ENCODE measurements at places on chromosomes 3 and 15. TPM values are rescaled to one million over a fixed set of nuclear protein-coding genes. Genes with fewer than 3 reads are reported as not detected.
A peak's percentile ranks its signal among the peaks of the same experiment; 100 is the strongest.

Gene IL12A
- total RNA-seq: 0.34 TPM

Gene TGM4
- total RNA-seq: not detected

Gene RFTN1
- 97.6 TPM for total RNA-seq

Gene AMT
- total RNA-seq: 2.7 TPM

Gene GPR149
- total RNA-seq: not detected

Gene DTWD1
- total RNA-seq: 21.1 TPM

Gene SLC28A1
- not detected for total RNA-seq

DNA sequence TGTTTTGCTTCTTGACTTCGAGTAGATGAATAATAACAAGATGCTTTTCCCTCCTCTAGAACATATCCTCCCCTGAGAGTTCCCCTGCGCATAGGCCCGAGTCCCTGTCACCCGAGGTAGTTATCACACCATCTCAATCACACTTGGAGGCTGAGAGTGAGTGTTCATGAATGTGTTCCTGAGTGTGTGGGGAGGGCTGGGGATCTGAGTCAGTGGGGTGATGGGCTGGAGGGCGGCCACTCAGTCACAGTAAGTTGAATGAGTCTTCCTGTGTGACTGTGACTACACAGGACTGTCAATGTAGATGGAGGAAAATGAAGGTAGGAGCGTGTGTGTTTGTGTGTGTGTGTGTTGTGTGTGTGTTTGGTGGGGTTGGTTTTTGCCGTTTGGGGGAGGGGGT is 71.0 kb downstream of the SETD5 start:
- H3K36me3 ChIP-seq: peaks cover 59% of the 10 kb centered on the region
- H3K4me1 ChIP-seq: peaks cover 27% of the 10 kb centered on the region
- DNase-seq: no peak
- H3K27me3 ChIP-seq: no peaks in the 10 kb centered on the region
- H3K27ac ChIP-seq: peak overlapping the region; percentile 84

DNA sequence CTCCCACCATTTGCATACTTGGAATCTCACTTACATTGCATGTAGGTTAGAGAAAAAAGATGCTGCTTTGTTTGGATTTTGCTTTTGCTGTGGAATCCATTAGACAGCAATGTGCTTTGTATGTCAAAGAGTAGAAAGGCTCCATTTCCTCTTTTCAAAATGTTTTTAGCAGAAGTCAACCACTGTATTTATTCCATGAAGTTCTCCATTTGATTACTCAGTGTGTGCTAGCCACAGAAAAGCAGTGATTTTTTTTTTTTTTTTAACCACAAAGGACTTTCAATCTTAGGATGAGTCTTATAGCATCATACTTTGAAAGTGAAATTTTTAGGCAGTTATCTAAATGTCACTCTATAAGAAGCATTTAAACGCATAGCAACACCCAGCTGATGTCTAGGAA is 285.0 kb upstream of the ADAMTS9 start:
- H3K4me3 ChIP-seq: no peak overlapping the region
- H3K36me3 ChIP-seq: no peaks in the 10 kb centered on the region
- DNase-seq: no peak

GRCh38 chr3:87398168-87398801 is 121.9 kb upstream of the POU1F1 start:
- no peak overlapping the region for H3K27ac ChIP-seq
- no peaks in the 10 kb centered on the region for H3K36me3 ChIP-seq
- H3K4me1 ChIP-seq: no peaks in the 10 kb centered on the region
- no peak for DNase-seq

- no peaks in the 10 kb centered on the region for H3K27me3 ChIP-seq
- H3K36me3 ChIP-seq: peaks cover 24% of the 10 kb centered on the region
- peaks cover 21% of the 10 kb centered on the region for H3K4me1 ChIP-seq
- H3K4me3 ChIP-seq: peak overlapping the region; percentile 72
- peak; percentile 36 for DNase-seq
Observed at GRCh38 chr3:11784971-11785377, 61.7 kb downstream of the TAMM41 start.

DNA sequence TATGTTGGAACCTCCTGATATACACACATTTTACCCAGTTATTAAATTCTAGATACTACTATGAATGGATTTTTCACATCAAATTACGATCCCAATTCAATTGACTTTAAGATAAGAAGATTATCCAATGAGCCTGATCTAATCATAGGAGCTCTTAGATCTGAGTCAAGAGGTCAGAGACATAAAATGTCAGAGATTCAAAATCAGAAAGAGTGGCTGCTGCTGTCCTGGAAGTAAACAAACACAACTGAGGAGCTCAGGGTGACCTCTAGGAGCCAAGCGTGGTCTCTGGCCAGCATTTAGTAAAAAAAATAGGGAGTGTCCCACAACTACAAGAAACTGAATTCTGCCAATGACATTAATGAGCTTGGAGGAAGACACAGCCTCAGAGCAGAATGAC is 557.1 kb upstream of the CBLB start:
- no peak for DNase-seq
- no peak overlapping the region for H3K4me3 ChIP-seq
- peaks cover 62% of the 10 kb centered on the region for H3K4me1 ChIP-seq
- H3K36me3 ChIP-seq: peaks cover 26% of the 10 kb centered on the region

DNA sequence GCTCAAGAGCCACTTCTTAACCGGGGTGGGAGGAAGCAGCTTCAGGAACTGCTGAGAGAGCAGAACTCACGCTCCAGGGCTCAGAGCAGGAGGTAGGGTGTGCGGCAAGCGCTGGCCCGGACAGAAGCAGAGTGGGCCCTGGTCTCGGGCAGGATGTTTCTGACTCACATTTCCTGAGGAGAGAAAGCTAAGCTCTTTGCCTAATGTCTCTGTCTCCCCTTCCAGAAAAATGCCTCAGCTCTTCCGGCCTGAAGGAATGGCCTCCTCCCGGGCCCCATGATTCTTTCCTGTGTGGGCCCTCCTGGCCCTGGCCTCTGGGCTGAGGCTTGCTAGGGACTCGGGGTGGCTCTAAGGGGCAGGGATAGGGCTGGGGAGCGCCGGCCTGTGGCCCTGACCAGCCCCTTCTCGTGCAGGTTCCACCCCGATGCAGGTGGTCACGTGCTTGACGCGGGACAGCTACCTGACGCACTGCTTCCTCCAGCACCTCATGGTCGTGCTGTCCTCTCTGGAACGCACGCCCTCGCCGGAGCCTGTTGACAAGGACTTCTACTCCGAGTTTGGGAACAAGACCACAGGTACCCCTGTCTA is 4.1 kb upstream of the STAB1 start:
- no peak overlapping the region for H3K4me3 ChIP-seq
- DNase-seq: no peak
- H3K4me1 ChIP-seq: no peaks in the 10 kb centered on the region
- H3K27me3 ChIP-seq: no peaks in the 10 kb centered on the region

DNA sequence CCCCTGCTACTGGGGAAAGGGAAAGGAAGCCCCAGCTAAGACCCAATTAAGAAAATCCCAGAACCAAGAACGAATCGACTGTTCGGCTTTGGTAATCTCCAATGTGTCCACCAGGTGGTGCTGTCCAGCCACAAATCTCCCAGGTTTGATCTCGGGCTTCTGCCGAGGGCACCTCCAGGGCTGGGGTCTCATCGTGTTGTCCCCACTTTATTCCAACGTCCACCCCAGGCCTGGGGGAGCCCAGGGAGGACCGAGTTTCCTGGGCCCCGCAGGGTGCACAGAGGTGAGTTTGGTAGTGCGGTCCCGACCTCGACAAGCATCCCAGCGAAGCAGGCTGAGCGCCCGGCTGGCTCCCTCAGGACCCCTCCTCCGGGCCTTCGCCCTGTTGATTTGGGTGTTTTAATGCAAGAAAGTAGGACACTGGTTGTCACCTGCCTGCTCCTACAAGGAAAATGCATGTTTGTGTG is 185.1 kb downstream of the GOLGA6L6 start:
- H3K36me3 ChIP-seq: no peaks in the 10 kb centered on the region
- no peak overlapping the region for H3K4me3 ChIP-seq
- H3K27ac ChIP-seq: no peak overlapping the region

DNA sequence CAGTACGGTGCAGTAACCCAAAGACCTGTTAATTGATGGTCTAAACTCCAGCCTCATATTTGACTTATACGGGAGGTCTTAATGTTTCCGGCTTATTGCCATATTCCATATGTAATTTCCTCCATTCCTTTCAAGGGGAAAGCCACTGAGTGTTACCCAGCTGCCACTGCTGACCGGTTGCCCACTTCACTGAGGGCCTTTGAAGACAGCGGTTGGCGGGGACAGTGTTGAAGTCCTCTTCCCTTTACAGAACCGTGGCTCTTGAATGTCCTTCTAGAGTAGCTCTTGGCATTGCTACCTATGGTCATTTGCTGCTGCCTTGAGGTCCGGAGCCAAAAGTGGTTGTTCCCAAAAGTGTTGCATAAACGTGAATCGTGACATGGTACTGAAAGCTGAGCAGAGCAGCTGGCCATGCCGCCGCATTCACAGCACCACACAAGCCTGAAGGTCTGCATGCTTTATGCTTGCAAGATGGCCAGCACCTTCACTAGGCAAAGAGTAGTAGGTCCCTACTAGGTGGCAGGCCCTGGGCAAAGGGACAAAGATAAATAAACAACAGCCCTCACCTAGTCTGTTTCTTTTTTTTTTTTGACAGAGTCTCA is 51.7 kb upstream of the CTDSPL start:
- H3K36me3 ChIP-seq: no peaks in the 10 kb centered on the region
- no peak overlapping the region for H3K4me3 ChIP-seq
- H3K4me1 ChIP-seq: no peaks in the 10 kb centered on the region
- no peak overlapping the region for H3K27ac ChIP-seq
- H3K27me3 ChIP-seq: peaks cover 5% of the 10 kb centered on the region

GRCh38 chr15:67042551-67043142 is 22.8 kb upstream of the SMAD3 start:
- peaks cover 15% of the 10 kb centered on the region for H3K4me1 ChIP-seq
- H3K27me3 ChIP-seq: no peaks in the 10 kb centered on the region
- no peaks in the 10 kb centered on the region for H3K36me3 ChIP-seq
- DNase-seq: no peak

GRCh38 chr3:16385151-16385550 is 120.1 kb downstream of the OXNAD1 start:
- no peak overlapping the region for H3K4me3 ChIP-seq
- H3K36me3 ChIP-seq: peaks cover 59% of the 10 kb centered on the region
- H3K27me3 ChIP-seq: no peaks in the 10 kb centered on the region
- H3K4me1 ChIP-seq: peaks cover 77% of the 10 kb centered on the region

DNA sequence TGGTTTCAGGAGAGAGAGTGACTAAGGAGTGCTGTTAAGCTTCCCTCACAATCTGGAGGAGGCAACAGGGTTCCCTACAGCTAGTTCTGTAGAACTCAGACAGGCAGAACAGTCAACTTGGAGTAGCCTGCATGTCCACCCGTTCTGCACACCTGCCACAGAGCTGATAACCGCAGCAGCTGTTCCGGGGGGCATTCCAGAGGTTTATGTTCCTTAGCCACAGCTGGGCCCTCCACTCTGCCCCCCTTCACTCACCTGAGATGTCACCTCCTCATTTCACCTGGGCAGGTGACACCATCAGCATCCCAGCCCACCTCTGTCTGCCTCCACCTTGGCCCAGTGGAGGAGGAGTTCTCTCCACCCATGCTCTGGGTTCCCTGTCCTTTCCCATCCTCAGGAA is 22.6 kb downstream of the XYLB start:
- no peak overlapping the region for H3K4me3 ChIP-seq
- H3K36me3 ChIP-seq: peaks cover 38% of the 10 kb centered on the region
- no peak overlapping the region for H3K27ac ChIP-seq
- H3K27me3 ChIP-seq: peaks cover 11% of the 10 kb centered on the region
- peaks cover 26% of the 10 kb centered on the region for H3K4me1 ChIP-seq
- no peak for DNase-seq

DNA sequence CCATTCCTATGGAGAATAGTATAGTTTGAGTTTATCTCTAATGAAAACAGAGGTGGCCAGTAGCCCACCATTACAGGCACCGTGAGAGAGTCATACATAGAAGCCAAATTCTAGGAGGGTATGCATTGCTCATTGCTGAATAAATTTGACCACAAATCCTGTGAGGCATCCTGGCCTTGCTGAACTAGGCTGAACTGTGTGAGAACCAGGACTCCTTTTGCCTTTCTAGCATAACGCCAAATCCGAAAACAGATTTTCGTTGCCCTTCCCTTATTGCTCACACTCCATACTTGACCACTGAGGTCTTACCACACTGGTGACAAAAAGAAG is 50.4 kb downstream of the SLC2A2 start:
- H3K27ac ChIP-seq: no peak overlapping the region
- DNase-seq: no peak
- no peak overlapping the region for H3K4me3 ChIP-seq
- no peaks in the 10 kb centered on the region for H3K36me3 ChIP-seq

GRCh38 chr15:77964193-77964592 is 113.3 kb downstream of the TBC1D2B start:
- H3K27me3 ChIP-seq: peaks cover 46% of the 10 kb centered on the region
- H3K4me3 ChIP-seq: no peak overlapping the region
- no peaks in the 10 kb centered on the region for H3K36me3 ChIP-seq
- no peak overlapping the region for H3K27ac ChIP-seq
- peaks cover 8% of the 10 kb centered on the region for H3K4me1 ChIP-seq

GRCh38 chr3:140089403-140090072 is 154.6 kb downstream of the CLSTN2 start:
- H3K27me3 ChIP-seq: no peaks in the 10 kb centered on the region
- no peak overlapping the region for H3K4me3 ChIP-seq
- no peak overlapping the region for H3K27ac ChIP-seq

DNA sequence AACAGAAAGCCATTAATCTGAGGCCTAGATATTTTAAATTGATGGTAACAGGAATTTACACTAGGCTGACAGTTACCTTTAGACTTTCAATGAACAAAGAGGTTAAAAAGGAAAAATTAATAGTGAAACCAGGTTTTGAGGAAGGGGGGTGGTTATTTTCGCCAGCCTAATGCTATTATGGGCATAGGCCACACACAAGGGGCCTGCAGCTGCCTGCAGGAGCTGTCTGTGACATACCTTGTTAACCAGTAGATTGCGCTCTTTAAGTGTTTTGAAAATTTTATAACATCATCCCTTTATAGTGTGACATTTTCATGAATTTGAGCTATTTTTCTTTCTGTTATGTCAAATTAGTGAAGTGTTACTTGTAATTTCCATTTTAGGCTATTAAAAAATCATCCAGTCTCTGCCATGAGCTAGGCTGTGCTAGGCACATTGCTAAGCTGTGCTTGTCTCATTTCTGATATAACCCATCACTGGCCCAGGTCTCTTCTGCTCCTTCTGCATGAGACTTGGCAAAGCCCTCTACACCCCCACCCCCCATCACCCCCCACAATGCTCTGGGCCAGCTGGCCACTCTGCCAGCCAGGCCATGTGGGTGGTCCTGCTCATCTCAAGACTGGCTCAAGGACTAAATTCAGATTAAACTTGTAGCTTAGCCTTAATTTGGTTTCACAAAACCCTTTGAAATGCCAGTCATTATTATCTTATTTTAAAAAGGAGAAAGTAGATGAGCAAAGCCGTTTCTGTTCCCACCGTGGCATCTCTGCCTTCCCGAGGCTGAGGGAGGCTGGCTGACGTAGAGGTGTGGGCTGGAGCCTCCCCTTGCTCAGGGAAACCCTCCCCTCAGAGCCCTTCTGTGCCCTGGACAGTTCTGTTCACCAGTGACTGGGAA is 48.4 kb upstream of the SEC22A start:
- peaks cover 39% of the 10 kb centered on the region for H3K36me3 ChIP-seq
- H3K27me3 ChIP-seq: no peaks in the 10 kb centered on the region
- H3K27ac ChIP-seq: no peak overlapping the region
- H3K4me3 ChIP-seq: no peak overlapping the region
- H3K4me1 ChIP-seq: no peaks in the 10 kb centered on the region

GRCh38 chr3:42262525-42262924 is 3.5 kb downstream of the CCK start:
- H3K4me1 ChIP-seq: no peaks in the 10 kb centered on the region
- no peaks in the 10 kb centered on the region for H3K36me3 ChIP-seq
- H3K27ac ChIP-seq: no peak overlapping the region
- H3K4me3 ChIP-seq: no peak overlapping the region
- no peak for DNase-seq

GRCh38 chr15:81292523-81293001 is 31.4 kb downstream of the STARD5 start:
- peak; percentile 53 for DNase-seq
- peaks cover 67% of the 10 kb centered on the region for H3K4me1 ChIP-seq
- H3K27ac ChIP-seq: peak overlapping the region; percentile 85
- H3K27me3 ChIP-seq: no peaks in the 10 kb centered on the region
- H3K4me3 ChIP-seq: peak overlapping the region; percentile 97

Data from activated T-helper 1 cell treated with anti-CD3 and anti-CD28 coated beads, Interleukin-12 subunit alpha, Interleukin-12 subunit beta, Interleukin-2, Interleukin-4 antibody, amounts not matched to agents 30 ng/mL and 10 ng/mL and 1 ng/mL, durations not matched to agents 14 hours and 24 hours and 36 hours (primary cell).